ENCODE measurements at places on chromosomes 16 and 17. TPM values are rescaled to one million over a fixed set of nuclear protein-coding genes. Genes with fewer than 3 reads are reported as not detected.
A peak's percentile ranks its signal among the peaks of the same experiment; 100 is the strongest.

The TPSD1 gene
- not detected for polyA plus RNA-seq

- no peak overlapping the region for H3K4me3 ChIP-seq
- no peak for DNase-seq
- no peak overlapping the region for H3K27ac ChIP-seq
- no peaks in the 10 kb centered on the region for H3K4me1 ChIP-seq
- no peaks in the 10 kb centered on the region for H3K27me3 ChIP-seq
Observed at GRCh38 chr17:61485067-61485775, 33.0 kb downstream of the TBX4 start.

DNA sequence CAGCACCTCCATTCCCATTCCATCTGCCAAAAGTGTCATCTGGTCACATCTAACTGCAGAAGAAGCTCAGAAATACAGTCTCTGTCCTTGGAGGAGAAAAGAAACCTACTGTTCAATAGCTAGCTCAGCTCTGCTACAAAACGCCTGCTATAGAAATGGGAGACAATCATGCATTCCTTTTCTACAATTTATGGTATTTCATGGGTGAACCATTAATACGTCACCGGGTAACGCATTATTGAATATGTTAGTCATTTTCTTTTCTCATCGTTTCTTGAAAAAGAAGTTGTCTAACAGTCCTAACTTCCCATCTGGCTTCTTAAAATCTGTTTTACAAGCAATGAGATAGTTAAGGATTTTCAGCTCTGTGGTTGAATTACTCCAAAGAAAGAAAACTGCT lies 496.7 kb upstream of the RBFOX1 start:
- H3K4me1 ChIP-seq: no peaks in the 10 kb centered on the region
- H3K36me3 ChIP-seq: no peaks in the 10 kb centered on the region
- H3K27me3 ChIP-seq: no peaks in the 10 kb centered on the region
- no peak overlapping the region for H3K4me3 ChIP-seq
- H3K27ac ChIP-seq: no peak overlapping the region

- H3K4me3 ChIP-seq: no peak overlapping the region
- H3K4me1 ChIP-seq: no peaks in the 10 kb centered on the region
- H3K27me3 ChIP-seq: no peaks in the 10 kb centered on the region
- no peak for DNase-seq
- no peaks in the 10 kb centered on the region for H3K36me3 ChIP-seq
Observed at GRCh38 chr17:33169580-33170285, 123.4 kb downstream of the ASIC2 start.

The RNF43 gene
- polyA plus RNA-seq: 0.10 TPM

DNA sequence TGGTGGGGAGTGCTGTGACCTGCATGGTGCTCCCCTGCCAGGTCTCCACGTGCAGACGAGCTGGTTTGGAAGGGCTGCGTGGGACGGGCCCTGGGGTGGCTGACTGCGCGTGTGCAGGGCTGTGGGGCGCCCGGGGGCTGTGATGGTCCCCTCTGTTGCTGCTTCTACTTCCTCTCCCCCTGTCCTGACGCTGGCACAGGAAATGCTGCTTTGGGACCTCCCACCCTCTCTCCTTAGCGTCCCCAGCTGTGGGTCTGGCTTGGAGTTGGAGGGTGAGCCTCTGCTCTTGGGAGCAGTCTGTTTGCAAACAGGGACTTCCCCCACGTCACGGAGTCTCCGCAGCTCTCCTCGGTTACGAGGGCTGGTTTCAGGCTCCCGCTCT lies 35.2 kb downstream of the TSC2 start:
- no peak overlapping the region for H3K27ac ChIP-seq
- no peak overlapping the region for H3K4me3 ChIP-seq
- no peaks in the 10 kb centered on the region for H3K27me3 ChIP-seq
- DNase-seq: no peak

DNA sequence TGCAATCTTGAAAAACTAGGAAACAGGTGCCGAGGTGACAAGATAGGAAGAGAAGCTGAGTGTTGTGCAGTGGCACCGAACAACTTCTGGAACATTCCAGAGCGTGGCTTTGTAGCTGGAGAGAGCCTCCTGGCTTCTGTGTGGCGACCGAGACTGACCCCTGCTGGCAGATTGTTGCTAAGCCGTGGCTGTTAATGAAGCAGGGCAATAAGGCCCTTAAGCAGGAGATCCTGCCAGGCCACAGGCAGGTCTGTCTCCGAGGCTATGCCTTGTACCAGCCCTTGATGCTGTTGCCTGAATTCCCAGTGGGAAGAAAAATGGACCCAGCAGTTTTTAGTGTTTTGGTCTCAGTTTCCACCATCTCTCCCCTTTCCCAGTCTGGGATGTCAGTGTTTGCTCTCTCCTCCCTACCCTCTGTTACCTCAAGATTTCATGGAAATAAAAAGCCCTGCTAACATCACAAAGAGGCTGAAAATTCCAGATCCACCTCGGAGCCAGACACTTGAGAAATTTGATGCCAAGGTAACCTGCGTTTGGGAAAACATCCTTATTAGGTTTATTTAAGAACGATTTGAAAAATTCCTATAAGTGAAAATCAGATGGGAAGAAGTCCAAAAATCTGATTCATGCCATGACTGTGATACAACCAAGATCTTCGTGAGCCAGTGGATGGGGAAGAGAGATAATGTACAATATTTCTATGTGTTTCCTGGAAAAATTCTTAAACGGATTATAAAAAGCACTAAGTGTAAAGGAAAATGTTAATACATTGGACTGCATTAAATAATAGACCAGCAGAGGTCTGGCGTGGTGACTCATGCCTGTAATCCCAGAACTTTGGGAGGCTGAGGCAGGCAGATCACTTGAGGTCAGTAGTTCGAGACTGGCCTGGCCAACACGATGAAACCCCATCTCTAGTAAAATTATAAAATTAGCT lies 265.1 kb downstream of the PRKCA start:
- no peaks in the 10 kb centered on the region for H3K4me1 ChIP-seq
- H3K4me3 ChIP-seq: no peak overlapping the region
- no peak overlapping the region for H3K27ac ChIP-seq
- DNase-seq: peak; percentile 92
- H3K27me3 ChIP-seq: no peaks in the 10 kb centered on the region
- H3K36me3 ChIP-seq: no peaks in the 10 kb centered on the region

The PRRT2 gene
- 36.6 TPM for polyA plus RNA-seq

DNA sequence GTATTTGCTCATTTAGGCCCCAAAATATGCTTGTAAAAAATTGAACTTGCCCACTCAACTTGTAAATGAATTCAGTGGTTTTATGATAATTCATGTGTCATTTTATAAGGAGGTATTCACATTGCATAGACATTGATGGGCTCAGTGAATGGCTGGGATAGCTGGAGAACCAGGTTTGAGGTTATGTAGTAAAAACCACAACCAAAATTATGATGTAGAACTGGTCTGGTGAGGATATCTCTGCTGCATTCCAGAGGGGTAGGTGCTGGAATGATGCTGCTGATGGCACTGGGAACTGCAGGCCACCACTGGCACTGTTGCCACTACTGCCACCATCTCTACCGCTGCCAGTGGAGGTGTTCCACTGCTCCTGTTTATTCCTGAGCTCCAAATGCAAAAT lies 21.5 kb upstream of the RABEP1 start:
- no peaks in the 10 kb centered on the region for H3K36me3 ChIP-seq
- no peaks in the 10 kb centered on the region for H3K4me1 ChIP-seq
- no peak overlapping the region for H3K27ac ChIP-seq
- no peaks in the 10 kb centered on the region for H3K27me3 ChIP-seq

- H3K4me1 ChIP-seq: no peaks in the 10 kb centered on the region
- H3K36me3 ChIP-seq: no peaks in the 10 kb centered on the region
- H3K4me3 ChIP-seq: no peak overlapping the region
- H3K27ac ChIP-seq: no peak overlapping the region
- H3K27me3 ChIP-seq: no peaks in the 10 kb centered on the region
- no peak for DNase-seq
Observed at GRCh38 chr17:2635675-2636074, 42.2 kb downstream of the PAFAH1B1 start.

The TM4SF5 gene
- 18.4 TPM for polyA plus RNA-seq

DNA sequence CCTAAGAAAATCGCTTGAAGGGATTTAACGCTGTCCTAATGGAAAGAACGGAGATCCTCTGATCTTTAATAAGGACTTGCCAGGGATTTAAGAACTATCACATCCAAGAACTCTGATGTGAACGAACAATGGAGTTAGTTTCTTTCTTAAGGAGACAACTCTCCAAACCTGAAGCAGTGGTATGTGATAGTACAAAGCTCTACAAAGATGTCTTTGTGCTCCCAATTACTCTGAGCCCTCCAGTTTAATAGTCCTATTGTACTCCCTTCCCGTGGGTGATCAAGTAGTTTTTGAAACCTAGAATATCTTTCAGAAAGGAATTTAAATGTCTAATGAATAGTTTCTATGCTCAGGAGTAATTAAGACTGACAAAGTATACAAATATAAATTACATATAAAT lies 123.8 kb downstream of the FTO start:
- peaks cover 3% of the 10 kb centered on the region for H3K36me3 ChIP-seq
- no peak overlapping the region for H3K4me3 ChIP-seq
- H3K27ac ChIP-seq: no peak overlapping the region
- no peak for DNase-seq

The CCDC200 gene
- polyA plus RNA-seq: not detected

- H3K27me3 ChIP-seq: no peaks in the 10 kb centered on the region
- no peak for DNase-seq
- no peaks in the 10 kb centered on the region for H3K36me3 ChIP-seq
Observed at GRCh38 chr17:57538736-57539456, 206.2 kb downstream of the CCDC182 start.

DNA sequence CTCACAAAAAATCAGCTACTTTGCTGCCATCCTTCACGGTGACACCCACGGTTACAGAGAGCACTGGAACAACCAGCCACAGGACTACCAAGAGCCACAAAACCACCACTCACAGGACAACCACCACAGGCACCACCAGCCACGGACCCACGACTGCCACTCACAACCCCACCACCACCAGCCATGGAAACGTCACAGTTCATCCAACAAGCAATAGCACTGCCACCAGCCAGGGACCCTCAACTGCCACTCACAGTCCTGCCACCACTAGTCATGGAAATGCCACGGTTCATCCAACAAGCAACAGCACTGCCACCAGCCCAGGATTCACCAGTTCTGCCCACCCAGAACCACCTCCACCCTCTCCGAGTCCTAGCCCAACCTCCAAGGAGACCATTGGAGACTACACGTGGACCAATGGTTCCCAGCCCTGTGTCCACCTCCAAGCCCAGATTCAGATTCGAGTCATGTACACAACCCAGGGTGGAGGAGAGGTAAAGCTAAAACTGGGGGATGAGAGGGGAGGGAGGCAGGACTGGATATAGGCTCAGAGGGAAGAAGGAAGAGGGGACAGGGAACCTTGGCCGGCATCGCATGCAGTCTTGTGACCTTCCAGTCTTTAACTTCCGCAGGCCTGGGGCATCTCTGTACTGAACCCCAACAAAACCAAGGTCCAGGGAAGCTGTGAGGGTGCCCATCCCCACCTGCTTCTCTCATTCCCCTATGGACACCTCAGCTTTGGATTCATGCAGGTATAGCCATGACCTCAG lies 581 bp downstream of the CD68 start:
- no peaks in the 10 kb centered on the region for H3K36me3 ChIP-seq
- H3K4me1 ChIP-seq: no peaks in the 10 kb centered on the region
- H3K27me3 ChIP-seq: no peaks in the 10 kb centered on the region
- no peak overlapping the region for H3K27ac ChIP-seq
- no peak for DNase-seq
- H3K4me3 ChIP-seq: no peak overlapping the region

GRCh38 chr16:82425661-82426060 lies 201.1 kb upstream of the CDH13 start:
- no peak overlapping the region for H3K4me3 ChIP-seq
- no peak overlapping the region for H3K27ac ChIP-seq
- H3K27me3 ChIP-seq: no peaks in the 10 kb centered on the region
- no peaks in the 10 kb centered on the region for H3K36me3 ChIP-seq
- no peak for DNase-seq

- H3K27ac ChIP-seq: no peak overlapping the region
- H3K36me3 ChIP-seq: no peaks in the 10 kb centered on the region
- no peaks in the 10 kb centered on the region for H3K27me3 ChIP-seq
- no peak overlapping the region for H3K4me3 ChIP-seq
Observed at GRCh38 chr17:56292010-56292409, 138.7 kb downstream of the ANKFN1 start.

The LGALS9B gene
- 0.67 TPM for polyA plus RNA-seq

- H3K36me3 ChIP-seq: no peaks in the 10 kb centered on the region
- no peak overlapping the region for H3K27ac ChIP-seq
- no peak overlapping the region for H3K4me3 ChIP-seq
- no peaks in the 10 kb centered on the region for H3K27me3 ChIP-seq
- no peaks in the 10 kb centered on the region for H3K4me1 ChIP-seq
Observed at GRCh38 chr16:6095414-6095813, 997.8 kb upstream of the EEF2KMT start.

DNA sequence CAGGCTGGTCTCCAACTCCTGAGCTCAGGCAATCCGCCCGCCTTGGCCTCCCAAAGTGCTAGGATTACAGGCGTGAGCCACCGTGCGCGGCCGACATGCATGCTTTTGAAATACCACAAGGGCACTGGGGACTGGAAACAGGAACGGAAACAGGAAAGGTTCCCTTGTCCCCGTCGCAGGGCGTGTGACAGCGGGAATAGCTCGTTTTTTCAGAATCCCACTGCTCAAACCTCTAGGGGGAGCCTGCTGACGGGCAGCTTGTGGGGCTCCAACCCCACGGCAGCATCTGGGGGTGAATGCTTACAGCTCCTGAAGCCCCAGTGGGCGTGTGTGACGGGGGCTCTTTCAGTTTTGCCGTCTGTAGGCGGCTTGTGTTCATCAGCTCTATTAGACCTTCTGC lies 18.8 kb upstream of the ASGR2 start:
- DNase-seq: peak; percentile 75
- no peak overlapping the region for H3K27ac ChIP-seq
- no peak overlapping the region for H3K4me3 ChIP-seq
- H3K27me3 ChIP-seq: no peaks in the 10 kb centered on the region
- H3K36me3 ChIP-seq: no peaks in the 10 kb centered on the region
- H3K4me1 ChIP-seq: no peaks in the 10 kb centered on the region

DNA sequence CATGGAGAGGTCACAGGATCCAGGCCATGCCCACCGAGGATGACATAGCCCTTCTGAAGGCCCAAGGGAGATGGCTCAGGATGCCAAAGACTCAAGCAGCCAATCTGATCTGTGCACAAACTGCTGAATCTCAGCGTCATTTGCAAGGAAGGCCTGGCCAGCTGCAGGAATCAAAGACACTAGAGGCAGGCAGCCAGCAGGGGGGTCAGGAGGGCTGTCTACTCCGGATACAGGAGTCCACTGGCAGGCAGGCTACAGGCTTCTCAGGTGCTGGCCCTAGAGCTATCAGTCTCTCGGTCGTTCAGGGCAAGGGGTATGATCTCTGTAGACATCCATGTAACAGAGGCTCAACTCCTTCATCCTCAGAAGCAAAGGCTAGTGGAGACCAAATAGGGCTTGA lies 1735.3 kb downstream of the TP53TG3F start:
- H3K27me3 ChIP-seq: no peaks in the 10 kb centered on the region
- H3K4me3 ChIP-seq: no peak overlapping the region
- no peak overlapping the region for H3K27ac ChIP-seq
- H3K36me3 ChIP-seq: no peaks in the 10 kb centered on the region
- DNase-seq: no peak

The JMJD6 gene
- 82.5 TPM for polyA plus RNA-seq

GRCh38 chr17:18248300-18248731 lies 10.2 kb downstream of the FLII start:
- no peaks in the 10 kb centered on the region for H3K4me1 ChIP-seq
- H3K27ac ChIP-seq: no peak overlapping the region
- DNase-seq: no peak
- peaks cover 12% of the 10 kb centered on the region for H3K36me3 ChIP-seq
- H3K4me3 ChIP-seq: no peak overlapping the region

GRCh38 chr17:12961655-12962054 lies 56.2 kb downstream of the ELAC2 start:
- no peak overlapping the region for H3K4me3 ChIP-seq
- DNase-seq: no peak
- no peaks in the 10 kb centered on the region for H3K27me3 ChIP-seq
- H3K4me1 ChIP-seq: no peaks in the 10 kb centered on the region
- no peaks in the 10 kb centered on the region for H3K36me3 ChIP-seq

The KRTAP4-1 gene
- polyA plus RNA-seq: not detected

The AANAT gene
- polyA plus RNA-seq: not detected

The MXRA7 gene
- polyA plus RNA-seq: 357 TPM

The FLCN gene
- 85.0 TPM for polyA plus RNA-seq
